ENCODE measurements at places on chromosomes 16 and 17.

GRCh38 chr16:14014284-14014625, 56.9 kb upstream of the MRTFB start:
- no peak for DNase-seq

- no peak for DNase-seq
Measured at GRCh38 chr16:30889721-30890120, 4.2 kb downstream of the BCL7C start.

DNA sequence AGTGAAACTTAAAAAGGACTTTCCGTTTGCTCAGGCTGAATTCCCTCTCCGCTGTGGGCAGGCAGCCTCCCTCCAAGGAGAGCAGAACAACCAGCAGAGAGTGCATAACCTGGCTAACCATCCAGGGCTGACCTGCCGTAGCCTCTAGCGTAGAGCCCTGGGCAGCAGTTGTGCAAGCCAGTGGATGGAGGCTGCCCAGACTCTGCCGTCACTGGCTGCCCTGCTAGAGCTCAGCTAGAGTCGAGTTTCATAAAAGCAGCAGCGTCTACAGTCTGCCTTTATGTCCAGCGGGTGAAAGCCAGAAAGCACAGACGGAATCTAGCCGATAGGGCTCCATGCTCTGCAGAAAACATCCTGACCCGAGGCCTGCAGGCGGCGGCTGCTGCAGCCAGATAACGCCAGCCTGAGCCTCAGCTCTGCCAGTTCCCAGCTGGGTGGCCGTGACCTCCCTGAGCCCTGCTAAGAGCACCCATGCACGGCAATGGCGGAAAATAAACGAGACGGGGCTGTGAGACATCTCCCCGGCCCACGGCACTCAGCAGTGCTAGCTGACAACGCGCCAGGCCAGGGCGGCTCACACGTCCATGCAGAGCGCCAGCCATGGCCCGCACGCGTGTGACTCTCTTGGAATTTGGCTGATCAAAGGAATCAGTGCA, 231.3 kb downstream of the ENGASE start:
- no peak for DNase-seq

GRCh38 chr16:3088925-3089716, 10.0 kb downstream of the ZSCAN10 start:
- DNase-seq, result no peak

GRCh38 chr17:72926171-72926570, 166.3 kb downstream of the SLC39A11 start:
- no peak for DNase-seq

GRCh38 chr17:49200423-49201083, 9.8 kb downstream of the GNGT2 start:
- no peak for DNase-seq
